ENCODE measurements at places on chromosomes 4 and X.

DNA sequence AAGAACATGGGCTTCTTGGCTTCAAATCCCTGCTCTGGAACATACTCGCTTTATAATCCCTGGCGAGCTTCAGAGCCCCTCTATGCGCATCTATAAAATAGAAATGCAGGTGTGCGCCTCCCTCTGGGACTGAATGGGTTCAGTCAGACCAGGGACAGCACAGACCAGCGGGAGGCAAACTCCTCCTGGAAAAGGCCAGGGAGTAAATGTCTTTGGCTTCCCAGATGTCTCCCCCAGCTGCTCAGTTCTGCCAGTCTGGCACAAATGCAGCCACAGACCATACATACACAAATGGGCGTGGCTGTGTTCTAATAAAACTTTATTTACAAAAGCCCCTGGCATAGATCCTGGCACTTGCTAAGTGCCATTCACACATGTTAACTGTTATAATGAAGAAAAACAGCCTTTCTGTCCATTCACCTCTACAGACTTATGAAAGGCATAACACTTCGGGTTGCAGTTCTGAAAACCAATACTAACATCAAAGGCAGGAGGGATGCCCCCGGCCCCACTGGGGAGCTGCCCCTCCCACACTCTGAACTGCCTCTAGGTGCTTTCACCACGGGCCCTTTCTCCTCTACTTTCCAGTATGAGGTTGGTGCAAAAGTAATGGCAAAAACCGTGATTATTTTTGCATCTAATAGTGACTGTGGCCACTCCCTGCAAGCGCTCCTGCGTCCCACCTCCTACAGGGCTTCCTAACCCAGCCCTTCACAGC is 4.6 kb downstream of the JAKMIP1 start:
- no peak for DNase-seq

DNA sequence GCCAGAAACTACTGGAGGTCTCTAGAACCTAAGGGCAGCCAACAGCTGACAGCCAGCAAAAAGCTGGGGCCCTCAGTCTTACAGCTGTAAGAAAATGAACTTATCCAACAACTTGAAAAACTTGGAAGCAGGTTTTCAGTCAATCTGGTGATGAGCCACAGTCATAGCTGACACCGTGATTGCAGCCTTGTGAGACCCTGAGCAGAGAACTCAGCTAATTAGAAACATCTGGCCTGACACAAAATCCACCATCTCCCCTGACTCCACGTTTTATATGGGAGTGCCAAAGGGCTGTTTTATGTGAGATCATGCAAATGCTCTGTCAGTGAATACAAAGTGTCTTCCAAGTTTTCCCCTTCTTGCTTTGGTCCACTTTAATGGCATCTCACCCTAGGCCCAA is 198.8 kb upstream of the DCAF8L1 start:
- DNase-seq: no peak

DNA sequence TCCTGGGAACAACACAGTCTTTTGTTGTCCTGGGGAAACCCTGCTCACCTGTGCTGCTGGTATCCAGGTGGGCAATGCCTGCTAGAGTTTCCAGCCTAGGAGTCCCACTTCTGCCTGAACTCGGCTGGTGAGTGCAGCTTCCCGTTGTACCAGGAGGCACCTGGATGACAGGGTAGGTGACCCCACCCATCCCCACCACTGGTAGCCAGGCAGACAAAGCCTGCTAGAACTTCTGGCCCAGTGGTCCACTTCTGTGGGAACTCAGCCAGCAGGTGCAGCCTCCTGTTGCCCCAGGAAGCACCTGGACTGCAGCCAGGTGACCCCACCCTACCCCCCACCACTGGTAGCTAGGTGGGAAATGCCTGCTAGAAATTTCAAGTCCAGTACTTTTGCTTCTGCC is 9.7 kb upstream of the TCEAL2 start:
- DNase-seq: no peak

DNA sequence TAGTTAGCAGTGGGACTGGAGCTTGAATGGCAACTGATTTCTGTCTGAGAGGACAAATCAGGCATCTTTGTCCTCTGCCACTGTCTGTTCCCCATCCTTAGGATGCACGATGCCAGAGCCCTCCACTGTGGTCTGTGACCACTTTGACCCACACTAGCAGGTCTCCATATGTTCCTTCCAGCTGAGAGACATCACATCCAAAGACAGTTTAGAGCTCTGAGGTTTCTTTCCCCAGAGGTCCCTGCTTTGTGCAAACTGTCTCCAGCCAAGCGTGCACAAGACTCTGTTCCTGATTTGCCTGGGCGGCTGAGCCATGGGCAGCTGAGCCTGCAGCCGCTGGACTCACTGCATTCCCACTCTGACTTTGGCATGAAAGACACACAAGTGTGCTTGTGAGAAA is 98.0 kb downstream of the PTTG2 start:
- no peak for DNase-seq

DNA sequence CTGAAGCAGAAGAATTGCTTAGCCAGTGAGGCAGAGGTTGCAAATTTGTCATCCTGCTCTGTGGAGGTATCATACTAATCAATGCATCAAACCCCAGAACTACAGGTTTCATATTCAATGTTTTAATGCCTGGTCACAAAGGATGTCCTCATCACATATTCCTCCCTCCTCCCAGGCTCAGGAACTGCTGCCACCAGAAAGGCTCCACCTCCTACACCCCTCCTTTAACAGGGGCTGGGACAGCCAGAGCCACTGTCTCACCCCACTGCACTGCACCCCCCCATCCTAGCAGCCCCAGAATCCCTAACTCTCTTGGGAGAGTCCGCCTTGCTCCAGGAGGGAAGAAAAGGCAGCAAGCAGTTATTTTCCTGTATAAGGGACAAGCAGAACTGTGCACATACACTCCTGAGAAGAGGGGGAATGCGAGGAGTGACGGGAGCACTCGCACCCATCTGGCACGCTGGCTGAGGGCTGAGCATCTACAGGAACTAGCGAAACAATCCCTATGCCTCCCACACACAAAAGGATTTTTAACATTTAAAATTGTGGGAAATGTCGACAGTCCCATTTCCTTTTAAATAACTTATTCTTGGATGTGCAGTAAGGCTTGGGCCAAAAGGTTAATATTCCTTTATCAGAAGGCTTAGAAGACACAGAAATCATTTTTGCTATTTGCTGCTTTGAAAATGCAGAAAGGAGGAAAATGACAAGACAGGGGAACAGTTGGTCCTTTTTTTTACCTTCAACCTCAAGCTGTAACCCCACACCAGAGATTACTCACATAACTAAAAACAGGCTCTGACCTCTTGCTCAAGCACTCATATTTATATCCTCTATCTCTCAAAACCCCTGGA is 27.8 kb downstream of the CD99L2 start:
- DNase-seq: no peak

GRCh38 chr4:6953751-6954380 is 44.2 kb downstream of the TBC1D14 start:
- no peak for DNase-seq

DNA sequence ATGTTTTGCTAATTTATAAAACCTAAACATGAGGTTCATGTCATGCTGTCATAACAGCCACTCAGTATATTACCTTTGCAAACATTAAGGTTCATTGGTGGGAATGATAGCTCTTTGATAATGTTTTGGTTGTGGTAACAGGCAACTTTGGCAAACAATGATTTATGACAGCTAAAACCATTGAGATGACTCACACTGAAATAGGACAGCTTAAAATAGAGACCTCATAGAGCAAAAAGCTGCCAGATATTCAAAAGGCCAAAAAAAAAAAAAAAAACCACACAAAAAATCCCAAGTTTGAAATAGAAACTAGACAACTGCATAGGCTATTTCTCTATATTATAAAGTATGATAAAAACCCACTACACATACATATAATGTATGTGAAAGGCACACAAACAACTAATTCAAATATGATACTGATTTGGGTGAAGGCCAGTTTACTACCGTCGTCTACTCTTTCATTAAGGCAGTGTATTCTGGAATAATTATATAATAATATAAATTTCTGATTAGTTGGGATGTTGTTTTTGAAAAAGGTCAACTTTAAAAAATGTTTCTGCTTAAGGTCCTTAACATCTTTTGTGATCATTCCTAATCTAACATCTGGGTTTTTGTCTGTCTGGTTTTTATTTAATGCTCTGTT is 646.0 kb upstream of the PITX2 start:
- DNase-seq: no peak

DNA sequence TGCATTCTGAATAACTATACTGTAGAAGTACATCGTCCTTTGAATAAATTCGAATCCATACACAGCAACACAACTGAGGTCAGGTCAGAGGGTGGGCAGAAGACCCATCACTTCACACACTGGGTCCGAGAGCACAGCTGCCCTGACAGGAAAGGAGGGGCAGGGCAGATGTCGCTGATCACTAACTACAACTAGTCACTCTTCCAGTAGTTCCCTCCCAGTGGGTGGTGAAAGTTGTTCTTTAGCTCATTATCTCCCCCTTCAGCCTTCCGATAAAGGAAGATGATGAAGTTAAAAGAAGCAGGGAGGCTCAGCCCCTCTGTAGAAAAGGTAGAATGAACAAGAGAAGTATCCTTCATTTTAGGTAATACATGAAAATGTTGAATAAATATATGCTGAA is 278.9 kb downstream of the INPP4B start:
- DNase-seq: no peak

DNA sequence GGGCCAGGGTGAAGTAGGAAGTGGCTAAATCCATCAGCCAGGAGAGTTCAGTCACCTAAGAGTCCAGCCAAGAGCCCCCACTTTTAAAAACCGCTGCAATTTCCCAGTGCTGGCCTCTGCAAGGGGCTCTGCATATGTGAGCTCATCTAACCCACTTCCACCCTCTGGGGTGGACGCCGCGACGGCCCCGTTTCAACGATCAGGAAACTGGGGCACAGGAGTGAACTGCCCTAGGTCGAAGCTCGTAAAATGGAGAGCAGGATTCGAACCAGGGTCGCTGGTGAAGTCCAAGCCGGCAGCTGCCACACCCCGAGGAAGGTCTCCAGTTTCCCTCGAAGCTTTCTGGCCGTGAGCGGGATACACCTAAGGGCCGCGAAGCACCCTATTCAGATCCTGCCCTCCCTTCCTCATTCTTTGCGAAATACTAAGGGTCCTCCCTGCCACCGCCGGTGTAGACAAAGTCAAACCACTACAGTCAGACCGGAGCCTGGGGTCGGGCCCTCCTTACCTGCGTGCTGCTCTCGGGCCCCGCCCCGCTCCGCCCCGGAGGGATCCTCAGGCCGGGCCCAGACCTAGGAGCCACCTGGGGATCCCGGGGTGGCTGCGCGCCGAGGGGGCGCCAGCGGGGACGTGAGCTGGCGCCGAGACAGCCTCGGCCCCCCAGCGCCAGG is 446 bp downstream of the EVC2 start:
- DNase-seq: no peak

DNA sequence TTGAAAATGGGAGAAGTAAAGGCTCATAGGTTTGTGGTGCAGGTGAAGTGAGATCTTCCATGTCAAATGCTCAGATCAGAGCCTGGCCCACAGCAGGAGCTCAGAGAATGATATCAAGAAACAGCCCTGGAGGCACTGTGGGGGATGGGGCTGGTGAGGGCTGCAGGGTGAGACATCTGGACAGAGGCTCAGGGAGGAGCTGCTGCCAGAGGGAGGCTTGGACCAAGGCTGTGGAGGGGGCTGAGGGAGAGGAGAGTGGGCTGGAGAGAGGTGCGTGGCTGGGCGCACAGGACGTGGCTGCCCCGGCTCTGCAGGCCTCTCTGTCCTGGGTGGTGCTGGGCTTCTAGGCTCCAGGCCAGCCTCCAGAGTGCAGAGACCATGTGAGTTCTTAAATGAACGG is 5.6 kb downstream of the SORCS2 start:
- no peak for DNase-seq

DNA sequence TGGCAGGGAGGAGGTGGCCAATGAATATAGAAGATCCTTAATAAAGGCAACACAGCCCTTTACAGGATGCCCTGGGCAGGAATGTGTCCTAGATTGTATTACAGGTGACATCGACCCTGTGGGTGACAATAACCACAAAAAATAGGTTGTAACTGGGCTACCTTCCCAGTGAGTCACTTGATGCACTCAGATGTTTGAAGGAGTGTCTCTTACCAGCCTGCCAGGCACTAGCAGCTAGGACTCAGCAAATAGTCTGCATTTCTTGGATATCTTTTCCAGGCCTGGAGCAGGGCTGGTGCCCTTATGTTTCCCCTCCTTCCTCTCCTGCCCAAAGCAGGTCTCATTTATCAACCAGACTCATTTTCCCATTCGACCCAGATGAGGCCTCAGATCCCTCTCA is 50.9 kb upstream of the TMEM164 start:
- DNase-seq: no peak

Data from stimulated activated CD8-positive, alpha-beta memory T cell treated with anti-CD3 and anti-CD28 coated beads, Interleukin-15, amount 100 ng/mL, for 4 hours (primary cell).